ENCODE measurements at places on chromosomes 13 and 19. TPM values are rescaled to one million over a fixed set of nuclear protein-coding genes. Genes with fewer than 3 reads are reported as not detected.

DNA sequence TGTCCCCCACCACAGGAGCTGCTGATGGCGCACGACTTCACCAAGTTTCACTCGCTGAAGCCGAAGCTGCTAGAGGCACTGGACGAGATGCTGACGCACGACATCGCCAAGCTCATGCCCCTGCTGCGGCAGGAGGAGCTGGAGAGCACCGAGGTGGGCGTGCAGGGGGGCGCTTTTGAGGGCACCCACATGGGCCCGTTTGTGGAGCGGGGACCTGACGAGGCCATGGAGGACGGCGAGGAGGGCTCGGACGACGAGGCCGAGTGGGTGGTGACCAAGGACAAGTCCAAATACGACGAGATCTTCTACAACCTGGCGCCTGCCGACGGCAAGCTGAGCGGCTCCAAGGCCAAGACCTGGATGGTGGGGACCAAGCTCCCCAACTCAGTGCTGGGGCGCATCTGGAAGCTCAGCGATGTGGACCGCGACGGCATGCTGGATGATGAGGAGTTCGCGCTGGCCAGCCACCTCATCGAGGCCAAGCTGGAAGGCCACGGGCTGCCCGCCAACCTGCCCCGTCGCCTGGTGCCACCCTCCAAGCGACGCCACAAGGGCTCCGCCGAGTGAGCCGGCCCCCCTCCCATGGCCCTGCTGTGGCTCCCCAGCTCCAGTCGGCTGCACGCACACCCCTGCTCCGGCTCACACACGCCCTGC, 4.4 kb upstream of the NOP53 start:
- no peak for DNase-seq

GRCh38 chr19:39951065-39951650, 16.7 kb upstream of the FCGBP start:
- DNase-seq, result no peak

CA11 gene
- 8.0 TPM for total RNA-seq

ZFP82 gene
- 8.8 TPM for total RNA-seq

Measured in T-cell (primary cell).